Lung (tissue), 17 donors: ENCODE measurements at places on chromosomes 4 and X.

- peak; percentile 26 for DNase-seq
Observed at GRCh38 chr4:56086073-56086541, 137.4 kb downstream of the CEP135 start.

- no peak for DNase-seq
Observed at GRCh38 chr4:3218824-3219760, 29.9 kb upstream of the MSANTD1 start.

DNA sequence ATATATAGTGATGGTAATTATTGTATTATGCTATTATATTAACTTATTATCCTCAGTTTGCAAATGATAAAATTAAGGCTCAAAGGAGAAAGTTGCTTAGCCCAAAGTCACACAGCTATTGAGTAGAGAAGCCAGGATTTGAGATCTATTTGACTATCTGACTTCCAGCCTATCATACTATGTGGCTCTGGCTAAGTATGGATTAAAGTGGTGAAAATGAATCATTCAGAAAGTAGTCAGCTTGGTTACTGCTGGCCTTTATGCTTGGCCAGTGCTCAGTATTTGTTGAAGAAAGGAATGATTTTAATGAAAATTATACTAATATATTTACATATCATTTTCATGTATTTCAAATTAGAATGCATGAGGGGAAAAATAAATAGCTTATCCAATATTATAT is 219.8 kb downstream of the SHROOM3 start:
- no peak for DNase-seq

GRCh38 chrX:639151-639550 is 8.6 kb downstream of the SHOX start:
- DNase-seq: no peak

- peak; percentile 76 for DNase-seq
Observed at GRCh38 chr4:121370729-121371325, 10.0 kb downstream of the QRFPR start.

DNA sequence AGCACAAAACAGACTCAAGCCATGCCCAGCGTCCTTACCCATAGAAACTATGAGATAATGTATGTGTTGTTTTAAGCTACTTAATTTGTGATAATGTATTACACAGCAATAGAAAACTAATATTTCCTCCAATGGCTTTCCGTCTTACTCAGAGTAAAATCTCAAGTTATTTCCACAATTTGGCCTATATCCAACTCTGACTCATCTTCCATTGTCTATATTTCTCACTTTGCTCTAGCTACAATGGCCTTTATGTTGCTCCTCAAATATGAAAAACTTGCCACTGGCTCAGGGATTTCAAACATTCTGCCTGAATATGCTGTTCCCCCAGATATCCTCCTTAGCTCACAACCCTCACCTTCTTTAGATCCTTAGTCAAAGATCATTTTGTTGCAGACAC is 31.6 kb downstream of the IQCM start:
- no peak for DNase-seq

GRCh38 chr4:20760053-20760452 is 59.8 kb downstream of the PACRGL start:
- no peak for DNase-seq

- DNase-seq: no peak
Observed at GRCh38 chr4:102624505-102624904, 123.3 kb downstream of the NFKB1 start.

DNA sequence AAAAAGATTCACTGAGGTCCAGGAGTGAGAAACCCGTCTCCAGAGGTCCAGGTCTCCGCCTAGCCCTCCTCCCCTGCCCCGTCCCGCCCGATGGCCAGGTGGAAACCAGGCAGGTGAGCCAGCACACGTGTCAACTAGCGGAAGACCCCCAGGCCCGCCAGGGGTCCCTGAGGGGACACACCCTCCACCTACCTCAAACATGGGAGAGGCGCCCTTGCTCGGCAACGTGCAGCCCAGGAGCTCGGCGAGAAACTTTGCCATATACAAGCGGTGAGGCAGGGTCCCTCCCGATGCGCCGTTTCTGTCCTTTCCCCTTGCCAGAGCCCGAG is 330.0 kb downstream of the HNRNPD start:
- DNase-seq: no peak

DNA sequence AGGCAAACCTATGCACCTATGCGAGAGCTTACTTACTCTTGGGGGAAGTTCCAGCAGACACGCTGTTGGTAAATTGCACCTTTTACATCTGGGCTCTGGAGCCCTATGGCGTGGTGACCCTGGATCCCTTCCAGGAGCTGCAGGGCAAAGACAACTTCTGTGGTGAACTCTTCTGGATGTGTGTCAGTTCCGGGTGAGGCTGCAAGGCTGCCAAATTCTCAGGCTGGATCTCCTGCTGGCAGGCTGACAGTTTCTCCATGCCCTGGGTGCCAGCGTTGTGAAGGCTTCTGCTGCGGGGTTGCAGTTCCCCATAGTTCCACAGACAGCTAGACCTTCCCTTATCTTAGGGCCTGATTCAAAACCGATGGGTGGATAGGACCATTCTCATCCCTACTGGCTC is 37.9 kb downstream of the RAP2C start:
- DNase-seq: no peak

DNA sequence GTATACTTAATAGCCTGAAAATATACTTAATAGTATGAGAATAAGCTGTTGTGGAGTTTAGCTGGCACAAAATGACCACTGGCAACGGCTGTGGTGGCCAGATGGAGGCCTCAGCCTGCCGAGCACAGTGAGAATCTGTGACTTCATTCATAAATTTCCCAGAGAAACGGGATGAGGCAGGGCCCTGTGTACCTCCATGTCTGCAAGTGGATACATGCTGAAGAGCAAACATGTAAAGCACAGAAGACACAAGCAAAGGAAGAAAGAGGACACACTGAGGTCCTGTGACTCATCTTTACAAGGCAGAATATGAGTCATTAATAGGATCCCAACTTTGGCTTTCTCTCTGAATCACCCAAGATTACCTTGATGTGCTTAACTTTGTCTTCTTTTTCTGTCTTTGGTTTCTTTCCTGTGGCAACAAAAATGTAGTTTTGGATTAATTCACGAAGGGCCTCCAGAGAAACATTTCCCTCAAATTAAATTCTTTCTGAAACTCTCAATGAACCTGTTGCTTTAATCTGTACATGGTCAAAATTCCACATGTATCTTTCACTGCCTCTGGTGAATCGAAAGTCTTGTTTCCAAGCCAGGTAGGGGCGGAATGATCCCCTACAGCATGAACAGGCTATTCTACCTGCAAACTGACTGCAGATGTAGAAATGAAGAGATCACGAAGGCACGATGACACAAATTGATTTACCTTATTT is 56.4 kb downstream of the IRF2 start:
- DNase-seq: no peak

- DNase-seq: no peak
Observed at GRCh38 chr4:54558889-54559677, 98.7 kb upstream of the KIT start.

GRCh38 chrX:110138557-110138956 is 135.6 kb downstream of the TMEM164 start:
- DNase-seq: no peak

- DNase-seq: no peak
Observed at GRCh38 chr4:61425315-61425714, 225.2 kb downstream of the ADGRL3 start.

GRCh38 chr4:40152637-40153036 is 44.2 kb upstream of the RHOH start:
- no peak for DNase-seq

DNA sequence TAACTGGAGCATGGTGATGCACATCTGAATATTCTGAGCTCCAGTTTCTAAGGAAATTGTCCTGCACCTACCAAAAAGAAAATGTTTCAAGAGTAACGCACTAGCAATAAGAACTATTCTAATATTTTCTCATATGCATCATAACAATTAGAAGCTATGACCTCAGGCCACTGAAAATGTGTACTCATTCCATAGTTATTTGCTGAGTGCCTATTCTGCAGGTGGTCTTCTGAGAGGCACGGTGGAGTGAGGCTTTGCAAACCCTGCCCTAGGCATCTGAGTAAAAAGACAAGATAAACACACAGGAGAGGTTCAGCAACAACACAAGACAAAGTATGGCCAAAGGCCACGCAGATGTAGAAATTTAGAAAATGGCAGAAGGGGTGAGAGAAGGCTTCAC is 23.7 kb downstream of the SLC10A6 start:
- DNase-seq: no peak

DNA sequence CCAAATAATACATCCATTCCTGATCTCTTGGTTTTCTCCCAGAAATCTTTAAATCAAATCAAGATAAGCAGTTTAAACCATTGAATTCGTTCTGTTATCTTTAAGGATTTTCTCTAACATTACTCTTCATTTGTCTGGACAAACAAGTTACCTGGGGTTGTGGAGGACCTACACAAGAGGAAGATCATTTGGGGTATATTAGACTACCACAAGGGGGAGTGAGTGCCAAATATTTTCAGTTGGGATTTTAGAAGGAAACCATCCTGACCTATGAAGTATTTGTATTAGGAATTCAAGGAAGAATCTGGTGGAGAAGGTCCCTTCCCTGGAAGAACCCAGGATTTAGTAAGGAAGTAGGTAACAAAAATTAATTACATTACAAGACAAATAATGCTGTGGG is 12.0 kb upstream of the DCHS2 start:
- DNase-seq: peak; percentile 15

DNA sequence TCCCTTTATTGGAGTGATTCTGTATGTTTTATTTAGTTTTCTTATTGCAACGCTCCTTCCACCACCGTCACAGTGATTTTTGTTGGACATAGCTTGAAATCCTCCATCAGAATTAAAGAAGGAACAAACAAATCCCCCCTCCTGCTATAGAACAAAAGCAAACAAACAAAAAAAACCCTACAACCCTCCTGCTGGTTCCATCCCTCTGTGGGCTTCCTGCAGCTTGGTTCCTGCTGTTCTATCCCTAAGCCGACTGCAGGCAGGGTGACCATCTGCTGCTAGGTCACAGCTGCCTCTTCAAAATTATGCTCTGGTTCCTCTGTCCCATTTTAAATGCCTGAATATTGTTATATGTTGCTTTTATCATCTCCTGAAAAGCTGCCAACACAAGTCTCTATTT is 116.8 kb upstream of the AGA start:
- no peak for DNase-seq

GRCh38 chr4:60794372-60794771 is 405.8 kb upstream of the ADGRL3 start:
- no peak for DNase-seq

DNA sequence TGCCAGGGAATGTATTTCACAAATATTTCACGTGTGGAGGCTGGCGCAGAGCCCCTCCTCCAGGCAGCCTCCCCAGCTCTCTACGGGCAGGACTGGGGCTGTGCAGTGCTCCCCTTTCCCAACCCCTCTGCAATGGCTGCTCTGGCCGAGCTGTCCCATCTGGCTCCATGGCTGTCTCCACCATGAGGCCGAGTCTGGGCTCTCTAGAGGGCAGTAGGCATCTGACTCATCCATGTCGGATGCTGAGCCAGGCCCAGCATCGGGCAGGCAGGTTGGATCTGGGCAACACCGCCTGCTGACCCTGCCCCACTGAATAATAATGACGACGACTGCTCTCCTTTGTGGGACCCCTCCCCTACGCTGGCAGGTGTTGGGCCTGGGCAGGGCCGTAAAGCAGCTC is 11.0 kb upstream of the SH3TC1 start:
- no peak for DNase-seq

DNA sequence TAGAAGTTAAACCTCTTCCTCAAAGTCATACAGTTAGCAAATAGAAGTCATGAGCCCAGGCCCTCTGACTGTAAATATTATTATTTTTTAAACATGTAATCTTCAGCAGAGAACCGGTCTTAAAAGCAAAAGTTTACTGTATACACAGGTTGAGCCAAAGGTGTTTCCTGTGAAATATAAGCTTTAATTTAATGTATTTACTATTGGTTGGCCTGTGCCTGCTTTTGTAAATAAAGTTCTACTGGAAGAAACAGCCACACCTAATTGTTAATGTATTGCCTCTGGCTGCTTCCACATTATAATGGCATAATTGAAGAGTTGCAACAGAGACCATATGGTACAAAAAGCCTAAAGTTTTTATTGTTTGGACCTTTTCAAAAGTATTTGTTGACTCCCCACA is 61.0 kb upstream of the PRDM8 start:
- DNase-seq: no peak

DNA sequence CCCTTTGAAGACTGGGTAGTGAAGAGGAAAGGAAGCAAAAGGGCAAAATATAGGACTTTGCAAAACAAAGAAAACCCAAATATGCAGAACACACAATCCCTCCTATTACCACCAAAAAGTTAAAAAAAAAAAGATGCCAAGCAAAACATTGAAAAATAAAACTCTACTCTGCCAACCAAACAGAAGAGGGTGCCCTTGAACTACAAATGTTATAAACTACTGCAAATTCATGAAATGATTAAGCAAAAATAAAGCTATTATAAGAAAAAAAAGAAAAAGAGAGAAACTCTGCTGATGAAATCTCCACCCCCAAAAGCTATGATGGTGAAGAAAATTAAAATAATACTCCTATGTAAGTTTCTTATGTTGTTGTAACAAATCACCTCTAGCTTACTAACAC is 168.5 kb upstream of the STK26 start:
- no peak for DNase-seq

DNA sequence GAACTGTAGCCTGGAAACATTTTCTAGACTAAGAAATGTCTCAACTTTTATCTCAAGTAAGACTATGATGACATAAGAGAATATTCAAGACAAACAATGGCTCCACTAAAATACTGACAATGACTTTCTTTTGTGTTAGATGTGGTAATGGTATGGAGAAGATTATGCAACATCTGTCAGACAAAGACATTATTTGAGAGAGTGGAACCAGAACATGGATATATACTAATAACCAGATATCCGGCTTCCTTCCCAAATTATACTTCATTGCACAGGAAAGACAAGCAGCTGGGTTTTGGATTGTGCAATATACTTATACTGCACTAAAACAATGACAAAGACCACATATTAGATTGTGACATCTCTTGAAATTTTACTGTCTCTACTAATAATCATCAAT is 290.8 kb upstream of the GIMD1 start:
- DNase-seq: no peak

DNA sequence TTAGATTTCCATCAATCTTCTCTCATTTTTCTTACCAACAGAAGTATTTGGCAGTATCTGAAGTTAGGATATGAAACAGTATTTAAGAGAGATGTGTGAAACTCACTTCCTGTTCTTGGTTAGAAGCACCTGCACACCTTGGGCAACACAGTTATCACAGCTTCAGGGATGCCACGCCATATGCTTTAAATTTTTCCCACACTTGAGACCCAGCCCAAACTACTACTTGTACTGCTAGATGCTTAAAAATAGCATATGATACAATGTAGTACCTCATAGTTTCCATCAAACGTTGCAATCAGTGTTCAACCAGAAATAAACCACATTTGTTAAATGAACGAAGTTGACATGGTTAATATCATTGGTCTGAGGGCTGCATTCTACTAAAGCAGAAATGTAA is 725.1 kb upstream of the FRG1 start:
- no peak for DNase-seq

DNA sequence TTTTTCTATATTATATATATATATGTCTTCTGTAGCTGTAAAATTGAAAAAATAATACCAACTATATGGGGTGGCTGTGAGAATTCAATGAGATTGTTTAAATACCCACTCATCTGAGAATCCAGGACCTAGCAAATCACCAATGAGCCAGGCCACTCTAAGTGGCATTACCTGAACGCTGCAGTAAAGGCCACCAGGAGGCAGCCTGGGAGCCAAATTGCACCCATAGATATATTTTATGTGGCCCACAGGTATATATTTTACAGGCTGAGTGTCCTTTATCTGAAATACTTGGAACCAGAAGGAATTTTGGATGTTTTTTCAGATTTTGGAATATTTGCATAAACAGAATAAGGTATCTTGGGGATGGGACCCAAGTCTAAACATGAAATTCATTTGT is 58.2 kb upstream of the C4orf50 start:
- DNase-seq: no peak
